ENCODE measurements at places on chromosomes 11 and 22.

- DNase-seq: no peak
Measured at GRCh38 chr11:124752471-124753102, 532 bp upstream of the VSIG2 start.

DNA sequence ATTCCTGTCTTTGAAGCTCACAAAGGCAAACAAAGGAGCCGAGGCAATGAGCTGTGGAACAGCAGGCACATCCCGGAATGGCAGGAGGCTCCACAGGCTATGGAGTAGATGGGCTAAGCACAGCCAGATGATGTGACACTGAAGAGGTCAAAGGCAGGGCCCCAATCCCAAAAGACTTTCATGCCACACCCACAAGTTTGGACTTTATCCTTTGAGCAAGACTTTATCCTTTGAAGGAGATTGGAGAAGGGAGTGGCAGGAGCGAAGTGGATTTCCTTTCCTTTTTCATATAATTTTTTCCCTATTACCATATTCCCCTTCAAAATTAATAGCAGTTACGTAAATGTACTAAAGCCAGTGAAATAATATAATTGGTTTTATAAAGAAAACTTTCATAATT, 379.4 kb downstream of the CADM1 start:
- no peak for DNase-seq

- DNase-seq: no peak
Measured at GRCh38 chr11:45336136-45336535, 50.0 kb upstream of the SYT13 start.

- DNase-seq: no peak
Measured at GRCh38 chr22:42901790-42902508, 44.9 kb upstream of the ARFGAP3 start.

GRCh38 chr11:23315286-23315685, 455.0 kb upstream of the CCDC179 start:
- no peak for DNase-seq

DNA sequence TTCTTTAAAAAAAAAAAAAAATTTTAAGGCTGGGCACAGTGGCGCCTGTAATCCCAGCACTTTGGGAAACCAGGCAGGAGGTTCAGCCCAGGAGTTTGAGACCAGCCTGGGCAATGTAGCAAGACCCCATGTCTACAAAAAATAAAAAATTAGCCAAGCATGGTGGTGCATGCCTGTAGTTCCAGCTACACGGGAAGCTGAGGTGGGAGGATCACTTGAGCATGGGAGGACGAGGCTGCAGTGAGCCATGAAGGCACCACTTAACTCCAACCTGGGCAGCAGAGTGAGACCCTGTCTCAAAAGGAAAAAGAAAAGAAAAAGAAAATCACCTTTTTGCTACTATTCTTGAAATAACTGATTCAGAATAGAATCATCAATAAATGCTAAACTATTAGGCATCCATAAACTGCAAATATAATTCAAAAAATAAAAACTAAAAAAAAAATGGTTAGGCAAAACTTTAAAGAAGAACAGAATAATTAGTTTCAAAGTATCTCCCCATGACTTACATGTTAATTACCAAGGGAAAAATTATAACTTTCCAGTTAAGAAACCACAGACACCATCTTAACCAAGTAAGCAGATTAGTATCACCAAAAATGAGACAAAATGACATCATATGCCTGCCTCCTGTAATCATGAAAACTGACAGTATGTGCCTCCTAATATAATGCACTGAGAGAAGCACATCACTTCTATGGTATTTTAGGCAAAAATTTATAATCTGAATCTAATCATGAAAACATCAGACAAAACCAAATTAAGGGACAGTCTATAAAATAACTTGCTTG, 63.6 kb downstream of the DENND5A start:
- no peak for DNase-seq

DNA sequence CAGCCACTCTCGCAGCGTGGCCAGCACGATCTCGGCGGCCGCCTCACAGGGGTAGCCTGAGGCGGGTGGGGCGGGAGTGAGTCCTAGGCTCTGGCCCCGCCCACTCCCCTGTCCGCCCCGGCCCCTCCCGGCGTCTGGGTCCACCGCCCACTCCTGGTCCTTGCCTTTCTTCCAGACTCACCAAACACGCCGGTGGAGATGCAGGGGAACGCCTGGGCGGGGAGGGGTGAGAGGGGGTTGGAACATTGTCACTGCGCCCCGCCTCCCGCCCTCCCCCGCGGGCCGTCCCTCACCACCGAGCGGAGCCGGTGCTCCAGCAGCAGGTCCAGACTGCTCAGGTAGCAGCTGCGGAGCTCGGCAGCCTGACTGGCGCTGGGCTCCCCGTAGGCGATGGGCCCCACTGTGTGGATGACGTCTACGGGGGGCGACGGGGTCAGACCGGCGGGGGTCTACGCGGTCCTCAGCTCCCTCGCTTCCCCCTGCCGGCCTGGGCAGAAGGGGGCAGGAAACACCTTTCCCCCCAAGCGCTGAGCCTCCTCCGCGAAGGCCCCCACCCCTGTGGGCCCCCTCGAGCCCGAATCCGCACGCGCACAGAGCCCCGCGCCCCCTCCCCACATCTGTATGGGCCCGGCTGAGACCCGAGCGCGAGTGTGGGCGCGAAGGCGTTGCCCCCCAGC, 13.2 kb downstream of the OTUB1 start:
- DNase-seq: peak; percentile 65

DNA sequence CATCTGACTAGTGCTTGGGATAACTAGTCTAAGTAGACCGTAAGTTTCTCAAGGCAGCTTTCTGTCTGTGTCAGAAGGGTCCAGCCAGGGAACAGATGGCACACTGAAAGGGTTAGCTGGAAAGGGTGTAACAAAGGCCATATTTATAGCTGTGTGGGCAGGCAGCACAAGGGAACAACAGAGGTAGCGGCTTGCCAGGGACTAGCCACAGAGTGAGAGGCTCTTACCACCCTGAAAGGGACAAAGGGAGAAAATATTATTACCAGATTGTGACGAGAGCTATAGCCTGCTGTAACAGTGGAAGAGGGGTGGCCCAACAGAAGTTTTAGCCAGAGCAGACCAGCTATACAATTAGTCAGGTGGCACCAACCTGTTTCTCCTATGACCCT, 129.4 kb downstream of the CCDC34 start:
- no peak for DNase-seq

DNA sequence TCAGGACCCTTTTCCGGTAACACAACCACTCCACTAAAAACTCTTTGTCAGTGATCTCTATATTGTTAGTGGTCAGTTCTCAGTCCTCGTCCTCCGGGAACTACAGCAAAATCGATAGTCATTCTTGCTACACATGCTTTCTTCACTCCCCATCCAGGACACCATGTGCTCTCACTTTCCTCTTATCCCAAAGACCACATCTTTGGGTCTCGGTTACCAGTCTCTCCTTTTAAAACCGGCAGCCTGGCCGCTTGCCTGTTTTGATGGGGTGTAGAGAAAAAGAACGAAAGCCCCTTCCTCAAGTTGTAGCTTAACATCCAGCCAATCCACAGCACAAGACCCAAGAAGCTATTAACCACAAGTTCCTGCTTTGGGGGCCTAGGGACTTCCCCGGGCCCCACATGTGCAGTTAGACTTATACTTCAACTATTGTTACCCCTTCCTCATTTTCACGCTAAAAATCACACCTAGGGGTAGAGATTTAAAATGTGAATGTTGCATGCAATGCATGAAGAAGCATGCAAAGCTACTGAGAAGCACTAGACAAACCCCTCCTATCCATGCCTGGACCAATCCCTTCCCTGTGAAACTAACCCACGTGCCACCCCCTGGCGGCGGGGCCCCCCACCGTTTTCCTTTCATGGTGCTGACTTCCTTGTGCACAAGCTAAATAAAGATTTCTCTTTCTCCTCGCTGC, 1.5 kb upstream of the TOLLIP start:
- DNase-seq: peak; percentile 25

GRCh38 chr11:131353766-131354165, 16.6 kb upstream of the NTM start:
- no peak for DNase-seq
